ENCODE measurements at places on chromosomes 2 and 18.

DNA sequence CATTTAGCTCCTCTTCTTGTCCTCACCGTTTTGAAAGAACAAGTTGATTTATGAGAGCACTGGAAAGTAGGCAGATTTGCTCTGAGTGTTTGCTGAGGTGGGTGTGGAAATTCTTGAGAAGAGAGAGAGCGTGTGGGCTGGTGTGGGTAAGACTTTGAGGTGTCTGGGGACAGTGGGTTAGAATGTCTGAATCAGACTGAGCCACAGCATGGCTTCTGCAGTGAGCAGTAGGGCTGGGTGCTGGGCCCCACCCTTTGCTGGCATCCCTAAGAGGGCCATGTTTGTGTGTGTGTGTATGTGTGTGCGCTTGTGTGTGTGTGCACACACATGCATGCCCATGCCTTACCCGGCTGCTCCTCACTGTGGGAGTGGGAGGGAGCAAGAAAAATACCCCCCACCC, 63.7 kb downstream of the COPS8 start:
- DNase-seq: no peak

DNA sequence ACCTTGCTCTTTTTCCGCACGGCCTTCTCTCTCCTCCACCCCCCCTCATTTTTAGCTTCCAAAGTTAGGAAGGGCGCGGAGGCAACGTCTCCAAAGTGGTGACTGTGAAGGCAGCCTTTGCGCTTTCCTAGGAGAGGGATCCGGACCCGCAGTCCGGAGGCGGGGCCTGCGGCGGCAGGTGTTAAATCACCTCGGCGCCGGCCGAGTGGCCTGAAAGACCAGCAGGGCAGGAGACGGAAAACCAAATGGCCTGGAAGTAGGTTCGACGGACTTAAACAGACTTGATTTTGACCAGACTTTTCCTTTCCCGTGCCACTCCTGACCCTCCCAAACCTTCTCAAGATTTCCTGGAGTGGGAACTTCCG, 615 bp downstream of the GORASP2 start:
- DNase-seq: peak; percentile 27

GRCh38 chr2:84299211-84299775, 159.8 kb downstream of the SUCLG1 start:
- DNase-seq: no peak

DNA sequence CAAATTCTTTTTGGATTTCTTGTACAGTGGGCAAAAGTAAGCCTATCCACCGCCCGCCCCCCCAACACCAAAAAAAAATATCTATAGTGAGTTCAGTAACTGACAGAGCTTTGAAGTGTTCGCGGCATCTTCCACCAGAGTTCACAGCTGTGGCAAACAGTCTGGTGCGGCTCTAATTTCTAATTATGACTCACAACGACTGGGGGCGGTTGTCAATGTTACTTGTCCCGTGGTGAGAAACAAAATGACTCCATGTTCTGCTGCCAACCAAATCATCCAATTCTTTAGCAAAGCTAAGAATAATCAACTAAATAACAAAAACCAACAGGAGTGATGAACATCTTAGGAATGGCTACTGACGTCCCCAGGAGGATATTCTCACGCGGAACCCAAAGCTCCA, 392.5 kb upstream of the SALL3 start:
- no peak for DNase-seq

- no peak for DNase-seq
Measured at GRCh38 chr18:70622622-70623419, 334.0 kb downstream of the SOCS6 start.

GRCh38 chr2:88139203-88139702, 11.4 kb upstream of the FABP1 start:
- DNase-seq: no peak

DNA sequence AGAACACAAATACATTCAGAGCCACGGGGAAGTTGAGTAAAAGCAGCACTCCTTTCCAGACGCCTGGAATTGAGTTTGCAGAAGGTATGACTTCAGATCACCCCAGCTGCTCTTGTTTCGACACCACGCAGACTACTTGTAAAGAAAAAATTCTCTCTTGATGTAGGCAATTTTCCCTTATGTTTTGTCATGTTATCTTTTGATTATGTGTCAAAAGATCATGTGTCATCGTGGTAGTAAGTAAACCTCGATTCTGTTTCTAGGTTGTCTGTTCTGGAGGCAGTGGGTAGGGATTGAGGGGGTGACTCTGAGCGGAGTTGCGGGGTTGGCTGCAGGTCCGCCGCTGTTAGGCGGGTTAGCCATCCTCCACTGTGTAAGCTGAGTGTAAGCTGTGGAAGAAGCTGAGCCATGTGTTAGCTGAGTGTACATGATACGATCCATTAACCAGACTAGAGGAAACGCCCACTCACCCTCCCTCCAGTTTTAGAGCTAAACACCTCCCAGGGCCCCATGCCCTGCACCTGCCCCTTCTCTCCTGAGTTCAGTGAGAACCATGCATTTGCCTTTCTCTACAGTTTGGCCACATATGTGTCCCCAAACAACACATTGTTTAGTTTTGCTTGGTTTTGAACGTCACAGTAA, 181.8 kb downstream of the SNTG2 start:
- DNase-seq: no peak

DNA sequence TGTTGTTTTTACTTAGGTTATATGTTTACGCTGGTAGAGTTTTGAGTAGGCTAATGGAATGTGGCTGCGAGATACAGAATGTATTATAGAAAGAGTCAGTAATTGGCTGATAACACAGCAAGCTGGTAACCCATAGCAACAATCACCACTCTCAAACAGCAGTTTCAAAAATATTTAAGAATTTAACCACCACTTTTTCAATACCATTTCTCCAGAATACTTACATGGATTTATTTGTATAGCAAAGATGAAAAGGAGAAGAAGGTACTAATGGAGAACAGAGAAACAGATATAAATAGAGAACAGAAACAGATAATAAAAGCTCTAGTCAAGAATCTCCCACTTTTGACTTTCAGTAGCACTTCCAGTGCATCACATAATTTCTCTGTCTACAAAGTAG, 188.3 kb upstream of the SLC39A10 start:
- no peak for DNase-seq

GRCh38 chr2:141611-142010, 95.3 kb upstream of the FAM110C start:
- DNase-seq: no peak

- DNase-seq: no peak
Measured at GRCh38 chr2:161159456-161160225, 587 bp upstream of the TANK start.

Measured in CD4-positive, alpha-beta T cell treated with Interleukin-4 for 4 hours (primary cell).